Esophagus squamous epithelium (tissue), 5 donors: ENCODE measurements at places on chromosomes 5 and 9.

- DNase-seq: no peak
These were observed 57.2 kb downstream of the OLFM1 start for GRCh38 chr9:135144581-135145170.

- no peak for DNase-seq
These were observed 296.0 kb upstream of the DMRT1 start for GRCh38 chr9:545480-545879.

- DNase-seq: no peak
These were observed 114.2 kb upstream of the ADAMTS16 start for GRCh38 chr5:5025774-5026408.

DNA sequence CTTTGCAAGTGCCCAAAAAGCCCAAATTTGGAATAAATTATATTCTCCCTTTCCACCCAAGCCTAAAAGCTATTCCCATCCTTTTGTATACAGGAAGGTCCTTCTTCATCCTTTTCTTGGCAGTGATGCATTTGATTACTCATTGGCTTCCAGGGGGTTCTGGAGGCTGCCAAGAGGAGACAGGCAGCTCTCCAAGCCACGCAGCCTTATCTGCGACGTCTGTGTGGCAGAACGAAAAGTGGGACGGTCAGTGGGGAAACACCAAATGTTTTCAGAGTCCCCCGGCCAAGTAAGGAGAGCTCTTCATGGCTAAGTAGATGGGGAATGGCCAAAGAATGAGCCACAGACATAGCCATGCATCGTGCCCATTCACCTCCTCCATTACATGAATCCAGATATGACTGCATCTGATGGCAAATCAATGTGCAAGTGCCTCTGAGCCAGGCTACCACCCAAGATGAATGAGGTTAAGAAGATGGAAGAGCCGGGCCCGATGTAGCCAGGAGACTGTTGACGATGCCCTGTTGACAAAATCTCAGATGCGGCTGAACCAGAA, 12.1 kb downstream of the ADAM19 start:
- DNase-seq: no peak

- no peak for DNase-seq
These were observed 111.6 kb downstream of the SREK1 start for GRCh38 chr5:66255714-66256113.

GRCh38 chr9:71652480-71652879, 115.8 kb downstream of the CEMIP2 start:
- no peak for DNase-seq

DNA sequence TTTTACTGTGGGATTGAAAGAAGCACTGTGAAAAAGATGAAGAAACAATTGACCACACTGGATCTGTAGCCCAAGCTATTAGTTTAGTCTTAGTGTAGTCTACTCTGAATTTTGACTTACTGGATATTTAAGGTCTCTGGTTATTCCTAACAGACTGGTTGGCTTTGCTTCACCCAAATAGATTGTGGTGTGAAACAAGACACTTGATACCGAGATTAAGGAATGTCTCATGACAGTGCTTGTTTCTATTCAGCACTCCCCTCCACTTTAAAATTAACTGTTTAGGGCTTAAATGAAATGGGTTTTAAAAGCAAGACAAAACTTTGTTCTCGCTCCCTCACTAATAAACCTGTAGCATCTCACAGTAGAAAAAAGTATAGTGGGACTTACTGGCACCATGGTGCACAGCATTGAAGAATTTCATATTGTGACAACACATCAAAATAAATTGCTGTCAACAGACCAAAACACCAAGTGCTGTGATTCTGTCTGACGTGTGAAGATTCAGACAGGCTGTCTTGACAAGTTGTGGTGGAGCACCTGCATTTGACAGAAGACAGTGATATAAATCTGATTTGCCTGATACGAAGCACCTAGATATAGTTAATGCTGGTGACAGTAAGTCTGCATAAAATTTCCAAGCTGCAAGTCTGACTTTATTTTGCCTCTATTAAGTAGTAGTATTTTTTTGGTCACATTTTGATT, 73.1 kb downstream of the PBX3 start:
- DNase-seq: no peak

- no peak for DNase-seq
These were observed 844 bp downstream of the POLR3G start for GRCh38 chr5:90475436-90475980.

GRCh38 chr5:88761269-88761850, 121.6 kb downstream of the MEF2C start:
- DNase-seq: no peak

DNA sequence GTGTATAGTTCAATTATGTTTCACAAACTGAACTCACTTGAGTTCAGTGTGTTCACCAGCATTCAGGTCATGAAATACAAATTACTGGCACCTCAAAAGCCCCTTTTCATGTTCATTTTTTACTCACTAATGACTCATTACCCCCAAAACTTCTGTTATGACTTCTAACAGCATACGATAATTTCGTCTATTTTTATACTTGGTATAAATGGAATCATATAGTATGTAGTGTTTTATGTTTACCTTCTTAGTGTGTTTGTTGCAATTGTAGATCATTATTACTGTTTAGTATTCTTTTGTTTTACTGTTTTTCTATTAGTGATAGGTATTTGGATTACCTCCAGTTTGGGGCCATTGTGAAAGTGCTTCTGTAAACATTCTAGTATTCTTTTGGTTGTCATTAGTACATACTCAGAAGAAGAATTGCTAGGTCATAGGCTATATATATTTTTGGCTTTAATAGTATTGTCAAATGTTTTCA, 33.4 kb downstream of the DDX4 start:
- no peak for DNase-seq

GRCh38 chr9:125630436-125630835, 76.6 kb downstream of the MAPKAP1 start:
- DNase-seq: no peak

- DNase-seq: no peak
These were observed 23.2 kb downstream of the FGD3 start for GRCh38 chr9:92970467-92970923.

DNA sequence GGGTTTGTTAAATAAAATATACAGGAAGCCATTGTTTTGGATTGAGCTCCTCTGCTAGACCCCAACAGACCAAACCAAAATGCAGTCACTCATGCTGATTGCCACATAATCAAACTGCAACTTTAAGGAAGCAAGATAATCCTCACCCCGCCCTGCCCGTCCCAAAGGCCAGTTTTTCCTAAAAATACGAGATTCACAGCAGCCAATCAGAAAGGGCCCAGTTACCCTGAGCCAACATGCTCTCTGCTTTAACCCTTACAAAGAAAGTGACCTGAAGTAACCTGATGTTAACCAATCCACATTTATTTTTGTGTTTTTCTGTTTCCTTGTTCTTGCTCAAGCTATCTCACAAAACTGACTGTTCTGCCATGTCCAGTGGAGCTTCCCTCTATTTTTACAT, 21.5 kb upstream of the RNF20 start:
- no peak for DNase-seq

DNA sequence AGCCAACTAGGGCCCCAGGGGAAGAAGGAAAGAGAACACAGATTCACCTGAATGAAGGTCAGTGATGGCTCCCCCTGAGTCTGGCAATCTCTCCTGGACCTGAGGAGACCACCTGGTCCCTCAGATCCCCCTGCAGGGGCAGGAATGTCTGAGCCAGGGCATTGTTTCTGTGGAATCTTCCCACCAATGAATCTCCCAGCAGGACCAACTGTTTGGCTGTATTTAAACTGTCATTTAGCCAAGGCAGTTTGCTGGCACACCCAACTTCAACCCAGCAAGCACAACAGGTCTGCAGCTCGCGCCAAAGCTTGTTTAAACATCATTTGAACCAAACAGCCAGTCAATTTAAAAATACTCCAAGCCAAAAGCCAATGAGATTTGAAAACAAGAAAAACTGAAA, 92.6 kb downstream of the SH3TC2 start:
- no peak for DNase-seq

- DNase-seq: no peak
These were observed 90.6 kb downstream of the LMX1B start for GRCh38 chr9:126704157-126704891.
